Occipital lobe (tissue), 3 donors: ENCODE measurements at places on chromosomes 3 and 15. TPM values are rescaled to one million over a fixed set of nuclear protein-coding genes. Genes with fewer than 3 reads are reported as not detected.

LTK gene
- total RNA-seq, result not detected

LDHAL6B gene
- total RNA-seq, result not detected

GRCh38 chr3:48180531-48181253 is 7.5 kb downstream of the CDC25A start:
- DNase-seq, result no peak

GRCh38 chr3:3260870-3261269 is 81.4 kb upstream of the CRBN start:
- DNase-seq, result no peak

DNA sequence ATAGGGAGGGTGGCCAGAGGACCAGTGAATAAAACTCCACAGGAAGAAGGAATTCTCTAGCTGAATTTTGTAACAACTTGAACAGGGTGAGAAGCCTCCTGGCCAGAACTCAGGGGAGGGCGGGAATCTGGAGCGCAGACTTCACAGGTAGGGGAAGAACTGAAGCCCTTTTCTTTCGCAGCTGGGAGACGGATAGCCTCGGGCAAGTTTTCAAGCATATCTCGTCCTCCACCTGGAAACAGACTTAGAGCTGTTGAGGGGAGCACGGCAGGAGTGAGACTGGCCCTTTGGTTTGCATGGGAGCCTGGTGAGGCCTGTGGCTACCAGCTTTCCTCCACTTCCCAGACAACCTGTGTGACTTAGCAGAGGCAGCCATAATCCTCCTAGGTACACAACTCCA is 10.9 kb upstream of the RPL39L start:
- DNase-seq, result no peak

DNA sequence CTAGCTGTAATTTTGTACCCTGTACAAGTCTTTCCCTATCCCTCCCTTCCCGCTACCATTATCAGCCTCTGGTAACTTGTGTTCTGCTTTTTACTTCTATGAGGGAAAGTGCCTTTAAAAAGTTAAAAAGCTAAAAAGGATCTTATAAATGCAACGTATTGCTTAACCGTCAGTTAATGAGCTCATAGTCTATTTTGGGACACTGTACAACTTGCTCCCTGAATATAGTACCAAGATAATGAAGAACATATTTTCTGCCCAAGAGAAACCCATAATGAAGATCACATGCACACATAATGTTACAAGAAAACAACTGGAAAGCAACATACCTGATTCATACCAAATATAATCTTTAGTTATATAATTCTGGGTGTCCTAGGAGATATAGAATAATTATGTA is 22.6 kb downstream of the ZIC1 start:
- no peak for DNase-seq

DNA sequence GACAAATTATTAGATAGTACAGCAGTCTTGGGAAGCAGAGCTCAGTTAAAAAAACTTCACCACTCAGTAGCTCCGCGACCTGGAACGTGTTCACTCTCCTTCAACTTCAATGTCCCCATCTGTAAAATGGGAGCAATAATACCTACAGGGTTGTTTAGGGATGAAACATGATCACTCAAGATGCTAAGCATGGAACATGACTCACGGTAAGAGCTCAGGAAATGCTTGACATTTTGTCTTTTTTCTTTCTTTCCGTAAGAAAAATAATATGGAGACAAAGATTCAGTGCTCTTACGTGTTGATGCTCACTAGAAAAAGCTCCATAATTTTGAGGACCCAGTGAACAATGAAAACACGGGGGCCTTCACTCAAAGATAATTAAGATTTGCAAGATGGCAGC is 606.7 kb upstream of the MDFIC2 start:
- no peak for DNase-seq

DNA sequence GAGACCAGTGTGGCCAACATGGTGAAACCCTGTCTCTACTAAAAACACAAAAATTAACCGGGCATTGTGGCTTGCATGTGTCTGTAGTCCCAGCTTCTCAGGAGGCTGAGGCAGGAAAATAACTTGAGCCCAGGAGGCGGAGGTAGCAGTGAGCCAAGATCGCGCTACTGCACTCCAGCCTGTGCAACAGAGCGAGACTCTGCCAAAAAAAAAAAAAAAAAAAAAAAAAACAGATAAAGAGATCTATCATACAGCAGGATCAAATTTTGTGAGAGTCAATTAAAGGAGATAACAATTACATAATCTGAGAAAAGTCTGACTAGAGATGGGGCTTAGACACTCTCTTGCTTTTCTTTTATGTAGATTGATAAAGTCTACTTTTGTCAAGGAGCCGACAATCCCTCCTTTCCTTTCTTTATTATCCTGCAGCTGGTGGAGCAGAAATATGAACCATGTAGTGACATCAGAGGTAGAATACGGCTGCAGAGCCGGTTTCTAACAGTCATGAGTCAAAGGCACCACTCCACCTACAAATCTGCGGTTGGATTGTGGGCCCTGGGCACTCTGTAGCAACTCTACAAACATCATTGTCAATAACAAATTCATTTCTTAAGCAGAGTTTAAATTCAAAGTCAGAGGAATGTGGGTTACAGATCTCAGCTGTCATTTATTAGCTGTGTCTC is 9.0 kb downstream of the C2CD4A start:
- DNase-seq, result no peak
